ENCODE measurements at places on chromosomes 11 and 22.

DNA sequence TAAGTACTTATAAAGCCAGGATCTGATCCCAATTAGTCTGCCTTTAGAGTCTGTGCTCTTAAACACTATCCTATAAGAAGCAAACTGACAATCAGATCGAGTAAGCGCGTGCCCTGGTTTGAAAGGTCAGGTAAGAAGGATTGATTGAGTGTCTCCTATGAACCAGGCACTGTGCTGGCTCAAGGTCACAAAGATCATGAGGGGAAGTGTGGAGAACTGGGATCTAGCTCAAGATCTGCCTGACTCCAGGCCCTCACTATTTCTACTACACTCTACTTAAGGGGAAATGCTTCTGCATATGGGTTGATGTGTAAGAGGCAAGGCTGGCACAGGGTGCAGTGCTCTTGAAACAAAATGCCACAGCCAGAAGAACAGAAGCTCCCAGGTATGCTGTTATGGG lies 77.0 kb downstream of the ME3 start:
- no peak for DNase-seq

GRCh38 chr11:92750794-92751193 lies 218.7 kb upstream of the MTNR1B start:
- no peak for DNase-seq

GRCh38 chr11:9711454-9712307 lies 47.8 kb downstream of the SWAP70 start:
- no peak for DNase-seq

- no peak for DNase-seq
Measured at GRCh38 chr11:20962581-20962980, 293.2 kb downstream of the NELL1 start.

DNA sequence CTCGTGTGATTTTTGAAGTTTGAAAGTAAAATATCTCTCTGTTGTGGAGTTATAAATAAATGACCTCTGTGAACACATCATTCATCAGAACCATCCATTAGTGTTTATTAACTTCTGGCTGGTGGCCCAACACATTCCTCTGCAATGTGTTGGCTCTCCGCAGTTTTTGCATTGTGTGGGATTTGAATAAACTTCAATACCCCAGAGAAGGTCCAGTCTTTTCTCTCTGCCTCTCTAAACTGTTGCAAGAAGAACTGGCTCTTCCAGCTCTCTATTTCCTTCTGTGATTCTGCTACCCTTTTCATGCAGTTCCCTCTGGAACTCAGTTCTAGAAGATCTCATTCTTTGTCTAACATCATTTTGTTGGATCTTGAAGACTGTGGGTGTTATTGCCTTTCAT lies 125.0 kb upstream of the ARHGAP42 start:
- DNase-seq = no peak

DNA sequence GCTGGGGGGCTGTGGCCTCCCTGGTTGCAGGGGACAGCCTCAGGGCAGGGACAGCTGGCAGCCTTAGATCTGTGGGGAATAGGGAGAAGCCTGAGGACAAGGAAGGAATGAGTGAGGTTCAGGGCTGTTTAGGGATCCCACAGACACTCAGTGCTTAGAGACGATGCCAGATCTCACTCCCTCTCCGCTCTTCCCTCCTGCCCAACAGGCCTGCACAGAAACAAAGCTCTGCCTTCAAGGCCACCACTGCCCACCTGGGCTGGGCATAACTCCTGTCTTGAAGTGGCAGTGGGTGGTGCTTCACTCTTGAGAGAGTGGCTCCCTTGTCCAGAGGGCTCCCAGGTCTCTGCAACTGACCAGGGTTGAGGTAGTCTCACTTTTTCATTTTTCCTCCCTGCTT lies 13.1 kb upstream of the CENATAC start:
- no peak for DNase-seq

GRCh38 chr11:61472868-61473267 lies 35.7 kb upstream of the LRRC10B start:
- DNase-seq = no peak

DNA sequence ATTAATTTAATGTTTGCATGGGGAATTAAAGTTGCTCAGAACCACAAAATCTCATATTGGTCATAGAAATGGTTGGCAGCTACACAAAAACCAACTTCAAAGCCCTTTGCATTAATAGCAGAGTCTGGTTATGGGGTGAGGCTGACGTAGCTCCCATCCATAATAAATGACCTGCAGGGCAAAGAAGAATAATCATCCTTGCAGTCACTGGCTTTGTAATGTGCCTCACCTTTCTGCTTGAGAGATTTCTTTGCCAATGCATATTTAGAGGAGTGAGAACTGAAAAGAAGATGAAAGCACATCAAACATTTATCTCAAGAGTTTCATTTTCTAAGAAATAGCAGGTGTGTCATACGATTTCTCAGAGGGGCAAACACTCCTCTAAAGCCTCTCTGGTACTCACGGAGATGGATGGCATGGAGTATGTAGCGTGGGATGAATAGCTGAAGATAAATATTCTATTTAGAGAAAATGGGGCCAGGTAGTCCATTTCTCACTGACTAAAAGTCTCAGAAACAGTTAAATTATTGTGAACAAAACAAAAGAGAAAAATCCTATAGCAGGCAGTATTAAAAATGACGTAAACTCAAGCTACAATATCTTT lies 1491.9 kb downstream of the FAM181B start:
- DNase-seq = no peak

GRCh38 chr11:30935861-30936260 lies 349.7 kb upstream of the MPPED2 start:
- DNase-seq = no peak

DNA sequence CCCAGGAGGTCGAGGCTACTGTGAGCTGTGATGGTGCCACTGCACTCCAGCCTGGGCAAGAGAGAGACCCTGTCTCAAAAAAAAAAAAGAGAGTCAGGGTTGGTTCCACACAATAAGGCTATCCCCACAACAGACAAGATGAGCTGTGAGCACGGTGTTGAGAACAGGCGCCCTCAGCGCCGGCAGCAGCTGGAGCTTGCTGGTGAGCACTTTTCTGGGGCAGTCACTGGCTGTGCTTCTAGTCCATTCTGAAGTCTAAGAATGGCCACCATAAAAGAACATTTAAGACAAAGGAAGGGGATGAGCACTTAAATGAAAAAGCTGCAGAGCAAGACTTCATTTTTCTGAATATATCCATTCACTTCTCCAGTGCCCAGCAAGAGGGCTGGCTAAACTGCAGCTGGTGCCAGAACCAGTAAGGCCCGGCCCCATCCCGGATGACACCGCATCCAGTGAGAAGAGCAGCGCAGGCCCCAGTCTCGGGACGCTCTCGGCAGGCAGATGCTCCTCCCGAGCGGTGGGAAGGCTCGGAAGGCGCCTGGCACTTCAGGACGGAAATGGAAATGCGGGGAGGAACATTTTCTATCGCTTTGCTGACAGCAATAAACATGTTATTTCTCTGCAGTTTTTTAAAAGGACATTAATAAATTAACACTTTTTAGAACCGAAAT lies 12.2 kb downstream of the TUBGCP6 start:
- no peak for DNase-seq

All from stimulated activated CD4-positive, alpha-beta T cell treated with anti-CD3 and anti-CD28 coated beads, Interleukin-4, amount 100 ng/mL, for 1 hour (primary cell).